ENCODE measurements at places on chromosomes 4 and X.

DNA sequence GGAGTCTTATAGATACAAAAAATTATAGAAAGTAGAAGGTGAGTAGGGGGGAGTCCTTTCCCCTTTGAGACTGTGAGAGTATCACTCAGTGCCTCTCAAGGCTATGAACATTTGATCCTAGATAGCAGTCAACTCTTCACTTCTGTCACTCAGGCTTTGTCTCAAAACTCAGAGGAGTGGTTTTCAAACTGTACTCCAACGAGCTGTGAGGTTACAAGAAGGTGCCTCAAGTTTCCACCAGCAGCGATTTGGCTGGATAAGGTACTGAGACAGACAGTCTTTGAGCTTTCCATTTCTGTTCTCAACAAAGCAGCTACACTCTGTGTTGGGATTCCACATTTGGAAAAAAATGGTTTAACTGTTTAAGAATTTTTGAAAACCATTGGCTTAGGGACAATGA is 48.0 kb upstream of the NDST3 start:
- H3K4me3 ChIP-seq: no peak overlapping the region
- no peaks in the 10 kb centered on the region for H3K4me1 ChIP-seq
- no peak overlapping the region for H3K27ac ChIP-seq
- no peaks in the 10 kb centered on the region for H3K27me3 ChIP-seq
- no peak for DNase-seq
- no peaks in the 10 kb centered on the region for H3K36me3 ChIP-seq

DNA sequence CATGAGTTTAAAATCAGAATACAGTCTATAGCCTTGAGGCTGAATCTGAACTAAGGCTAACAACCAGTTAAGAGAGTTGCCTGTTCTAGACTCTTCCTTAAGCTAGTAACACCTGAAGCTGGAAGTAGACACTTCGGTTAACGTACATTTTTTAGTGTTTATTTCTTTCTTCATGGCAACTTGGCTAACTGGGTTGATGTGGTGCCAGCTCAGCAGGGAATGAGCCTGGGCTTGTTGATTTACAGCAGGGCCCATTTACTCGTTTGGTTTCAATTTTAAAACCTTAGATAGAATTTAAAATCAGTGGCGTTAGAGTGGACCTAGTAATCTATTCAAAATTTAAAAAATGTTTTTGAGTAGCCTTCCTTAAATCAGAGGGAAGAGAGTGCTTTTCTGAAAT is 137.6 kb upstream of the ESX1 start:
- H3K27me3 ChIP-seq: no peaks in the 10 kb centered on the region
- H3K4me3 ChIP-seq: no peak overlapping the region
- H3K36me3 ChIP-seq: no peaks in the 10 kb centered on the region
- no peak for DNase-seq
- H3K4me1 ChIP-seq: no peaks in the 10 kb centered on the region

DNA sequence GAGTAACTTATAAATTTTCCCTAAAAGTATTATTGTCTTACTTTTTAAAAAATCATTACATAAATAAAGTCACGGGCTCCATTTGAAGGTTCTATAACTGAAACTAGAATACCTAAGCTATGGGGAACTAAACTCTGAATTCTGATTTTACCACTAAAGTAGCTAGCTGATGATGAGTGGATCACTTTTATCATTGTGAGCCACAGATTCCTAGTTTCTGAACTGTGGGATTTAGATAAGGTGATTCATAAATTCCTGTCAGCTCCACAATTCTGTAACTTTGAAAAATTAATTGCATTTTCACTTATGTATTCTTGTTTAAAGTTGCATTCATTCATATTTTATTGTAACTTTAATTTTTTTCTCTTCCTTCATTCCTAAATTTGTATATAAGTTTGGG is 540.9 kb downstream of the GBA3 start:
- H3K27ac ChIP-seq: no peak overlapping the region
- no peaks in the 10 kb centered on the region for H3K4me1 ChIP-seq
- no peak for DNase-seq
- no peaks in the 10 kb centered on the region for H3K36me3 ChIP-seq

GRCh38 chrX:21723084-21723483 is 34.8 kb downstream of the SMPX start:
- no peaks in the 10 kb centered on the region for H3K27me3 ChIP-seq
- H3K4me3 ChIP-seq: no peak overlapping the region
- no peaks in the 10 kb centered on the region for H3K4me1 ChIP-seq
- H3K36me3 ChIP-seq: no peaks in the 10 kb centered on the region

- no peaks in the 10 kb centered on the region for H3K36me3 ChIP-seq
- no peaks in the 10 kb centered on the region for H3K27me3 ChIP-seq
- peak within 1 kb of the TSS; percentile 9 for H3K27ac ChIP-seq
Measured at GRCh38 chrX:49878834-49879655, at the start of gene USP27X. TSS of gene USP27X (plus strand) at chrX:49879484. CDS start at chrX:49880308, 824 bp downstream.

DNA sequence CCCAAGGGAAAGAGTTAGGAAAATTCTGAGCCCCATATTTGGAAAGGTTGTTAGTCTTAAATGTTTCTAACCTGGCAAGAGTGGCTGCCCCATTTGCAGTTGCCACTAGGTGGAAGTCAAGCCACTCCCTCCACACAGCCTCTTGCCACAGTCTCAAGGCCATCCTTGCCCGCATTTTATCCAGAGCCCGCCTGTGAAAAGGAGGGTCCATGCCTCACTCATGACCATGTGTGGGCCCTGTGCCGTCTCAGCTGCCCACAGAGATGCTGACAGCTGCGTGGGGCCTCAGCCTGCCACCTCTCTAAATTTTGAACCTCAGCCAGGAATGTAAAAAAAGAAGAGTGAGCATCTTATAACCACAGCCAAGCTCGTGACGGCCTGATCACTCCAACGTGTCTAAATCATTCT is 201.5 kb upstream of the FAM241A start:
- H3K36me3 ChIP-seq: no peaks in the 10 kb centered on the region
- H3K4me3 ChIP-seq: no peak overlapping the region
- no peak overlapping the region for H3K27ac ChIP-seq
- no peak for DNase-seq

DNA sequence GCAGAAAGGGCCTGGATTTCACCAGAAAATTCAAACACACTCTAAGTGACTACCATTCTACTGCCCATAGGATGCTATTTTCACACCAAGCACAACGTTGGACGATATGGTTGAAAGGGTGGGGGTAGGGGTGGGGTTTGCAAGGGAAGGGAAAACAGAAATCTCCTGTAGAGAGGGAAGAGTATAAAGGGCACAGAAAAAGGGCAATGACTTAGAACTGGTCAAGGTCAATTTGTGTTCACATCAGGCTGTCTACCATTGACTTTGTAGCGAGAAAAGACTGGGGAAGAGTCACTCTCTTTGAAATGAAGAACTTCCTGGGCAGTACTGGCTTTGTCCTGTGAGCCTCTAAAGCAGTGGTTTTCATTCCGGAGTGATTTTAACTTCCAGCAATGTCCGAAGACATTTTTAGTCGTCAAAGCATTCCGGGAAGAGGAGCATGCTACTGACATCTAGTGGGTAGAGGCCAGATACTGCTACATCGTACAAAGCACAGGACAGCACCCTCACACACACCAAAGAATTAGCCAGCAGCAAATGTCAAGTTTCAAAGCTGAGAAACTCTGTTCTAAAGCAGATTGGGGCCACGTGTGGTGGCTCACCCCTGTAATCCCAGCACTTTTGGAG is 48.4 kb upstream of the SLC7A3 start:
- H3K36me3 ChIP-seq: no peaks in the 10 kb centered on the region
- no peak for DNase-seq
- no peak overlapping the region for H3K4me3 ChIP-seq
- H3K27ac ChIP-seq: no peak overlapping the region
- no peaks in the 10 kb centered on the region for H3K27me3 ChIP-seq
- no peaks in the 10 kb centered on the region for H3K4me1 ChIP-seq

DNA sequence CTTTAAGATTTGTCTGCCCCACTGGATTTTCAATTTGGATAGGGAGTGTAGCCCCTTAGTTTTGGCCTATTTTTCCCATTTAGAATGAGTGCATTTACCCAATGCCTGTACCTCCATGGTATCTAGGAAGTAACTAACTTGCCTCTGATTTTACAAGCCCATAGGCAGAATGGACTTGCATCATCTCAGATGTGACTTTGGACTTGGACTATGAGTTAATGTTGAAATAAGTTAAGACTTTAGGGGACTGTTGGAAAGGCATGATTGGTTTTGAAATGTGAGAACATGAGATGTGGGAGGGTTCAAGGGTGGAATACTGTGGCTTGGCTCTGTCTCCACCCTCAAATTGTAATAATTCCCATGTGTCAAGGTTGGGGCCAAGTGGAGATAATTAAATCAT is 2480.2 kb downstream of the PCDH7 start:
- H3K4me1 ChIP-seq: no peaks in the 10 kb centered on the region
- no peaks in the 10 kb centered on the region for H3K27me3 ChIP-seq
- no peak overlapping the region for H3K4me3 ChIP-seq
- H3K27ac ChIP-seq: no peak overlapping the region
- H3K36me3 ChIP-seq: no peaks in the 10 kb centered on the region

- DNase-seq: no peak
- H3K27ac ChIP-seq: no peak overlapping the region
- no peaks in the 10 kb centered on the region for H3K4me1 ChIP-seq
- H3K27me3 ChIP-seq: no peaks in the 10 kb centered on the region
- no peak overlapping the region for H3K4me3 ChIP-seq
Measured at GRCh38 chrX:141278306-141278705, 36.0 kb upstream of the SPANXC start.

Measured in CD8-positive, alpha-beta memory T cell (primary cell).